ENCODE measurements at places on chromosomes 5 and 9. TPM values are rescaled to one million over a fixed set of nuclear protein-coding genes. Genes with fewer than 3 reads are reported as not detected.

Gene GFI1B
- total RNA-seq = 0.12 TPM

Gene MYMK
- total RNA-seq = not detected

Gene IL11RA
- total RNA-seq = 51.0 TPM

Gene LHX6
- 6.1 TPM for total RNA-seq

Gene PCDHA13
- total RNA-seq = 0.27 TPM

Gene GMCL2
- not detected for total RNA-seq

Gene SPINK4
- not detected for total RNA-seq

Gene IL5
- not detected for total RNA-seq

All from left cardiac atrium (tissue), 4 donors.